NCI-H1048 (cell line): ENCODE measurements at places on chromosomes 1 and 21.

- peak; percentile 53 for DNase-seq
Measured at GRCh38 chr1:29793101-29793546, 556.8 kb downstream of the PTPRU start.

GRCh38 chr1:234776256-234776875 lies 166.4 kb upstream of the IRF2BP2 start:
- no peak for DNase-seq

DNA sequence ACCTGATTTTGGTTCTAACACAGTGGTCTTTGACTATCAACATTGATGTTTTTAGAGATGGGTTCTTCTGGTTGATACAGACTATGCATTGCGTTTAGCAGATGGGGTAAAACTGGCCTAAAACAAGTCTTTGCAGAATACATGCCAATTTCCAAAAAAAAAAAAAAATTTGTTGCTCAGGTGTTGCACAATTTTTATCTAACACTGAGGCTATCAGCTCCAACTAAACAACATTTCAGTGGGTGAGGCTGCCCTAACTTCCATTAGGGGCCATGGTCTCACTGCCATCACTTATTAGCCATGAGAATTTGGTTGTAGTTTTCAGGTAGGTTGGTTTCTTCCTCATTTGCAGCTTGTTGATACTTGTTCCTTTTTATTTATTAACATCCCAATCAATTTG lies 14.0 kb downstream of the AGMAT start:
- no peak for DNase-seq

DNA sequence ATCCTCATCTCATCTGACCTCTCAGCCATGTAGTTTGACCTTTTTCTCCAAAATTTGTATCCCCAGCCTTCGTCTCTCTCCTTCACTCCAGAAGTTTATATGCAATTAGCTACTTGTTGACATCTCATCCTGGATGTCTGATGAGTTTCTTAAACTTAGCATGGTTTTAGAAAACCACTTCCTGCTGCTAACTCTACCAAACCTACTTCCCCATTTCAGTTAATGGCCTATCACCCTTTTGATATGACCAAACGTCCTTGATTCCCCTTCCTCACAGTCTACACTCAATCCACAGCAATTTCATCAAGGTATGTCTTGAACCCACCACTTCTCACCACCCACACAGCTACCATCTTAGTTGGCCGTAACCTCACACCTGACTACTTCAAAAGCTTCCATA lies 121.9 kb downstream of the LRRC40 start:
- DNase-seq: no peak

DNA sequence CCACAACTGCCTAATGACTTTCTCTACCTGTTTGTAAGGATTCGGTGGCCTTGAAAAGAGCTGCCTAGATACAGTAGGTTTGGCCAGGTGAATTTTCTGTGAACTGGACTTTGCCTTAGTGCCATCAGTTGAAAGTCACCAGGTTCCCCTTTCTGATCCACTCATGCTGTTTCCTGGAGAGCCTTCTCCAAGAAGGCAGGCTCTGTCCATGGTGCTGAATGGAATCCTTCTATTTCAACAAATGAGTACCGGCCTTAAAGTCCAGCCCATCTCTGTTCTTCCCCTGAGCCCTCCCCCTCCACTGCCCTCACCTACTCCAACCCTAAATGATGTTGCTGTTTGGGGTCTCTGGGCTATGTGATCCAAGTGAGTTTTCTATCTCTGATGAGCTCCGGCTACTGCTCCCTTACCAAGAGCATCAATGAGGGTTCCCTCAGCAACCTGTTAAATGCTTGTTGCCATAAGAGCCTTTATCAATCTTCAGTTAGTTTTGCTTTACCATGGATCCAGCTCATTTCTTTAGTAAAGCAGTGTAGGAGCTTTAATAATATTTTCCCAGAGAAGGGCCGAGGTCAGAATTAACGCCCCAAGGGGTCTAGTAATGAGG lies 500.4 kb downstream of the PTPRU start:
- no peak for DNase-seq

- no peak for DNase-seq
Measured at GRCh38 chr1:194331758-194332157, 1145.3 kb upstream of the B3GALT2 start.

- no peak for DNase-seq
Measured at GRCh38 chr1:248798791-248799190, 26.9 kb downstream of the SH3BP5L start.

DNA sequence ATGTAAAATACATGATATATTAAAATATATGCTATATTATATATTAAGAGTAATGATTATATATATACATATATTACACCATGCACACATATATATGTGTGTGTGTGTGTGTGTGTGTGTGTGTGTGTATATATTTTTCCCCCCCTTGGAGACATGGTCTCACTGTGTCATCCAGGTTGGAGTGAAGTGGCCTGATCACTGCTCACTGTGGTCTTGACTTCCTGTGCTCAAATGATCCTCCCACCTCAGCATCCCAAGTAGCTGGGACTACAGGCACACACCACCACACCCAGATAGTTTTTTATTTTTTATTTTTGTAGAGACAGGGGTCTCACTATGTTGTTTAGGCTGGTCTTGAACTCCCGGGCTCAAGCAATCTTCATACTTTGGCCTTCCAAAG lies 54.4 kb upstream of the RBM34 start:
- DNase-seq: no peak

- DNase-seq: no peak
Measured at GRCh38 chr1:192053531-192053971, 104.7 kb upstream of the RGS18 start.

DNA sequence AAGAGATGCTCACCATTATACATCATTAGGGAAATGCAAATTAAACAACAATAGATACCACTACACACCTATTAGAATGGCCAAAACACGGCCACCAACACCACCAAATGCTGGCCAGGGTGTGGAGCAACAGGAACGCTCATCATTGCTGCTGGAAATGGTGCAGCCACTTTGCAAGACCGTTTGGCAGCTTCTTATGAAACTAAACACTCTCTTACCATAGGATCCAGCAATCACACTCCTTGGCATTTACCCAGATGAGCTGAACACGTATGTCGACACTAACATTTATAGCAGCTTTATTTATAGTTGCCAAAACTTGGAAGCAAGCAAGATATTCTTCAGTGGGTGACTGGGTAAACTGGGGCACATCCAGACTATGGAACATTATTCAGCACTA lies 28.9 kb upstream of the ADARB1 start:
- DNase-seq: no peak

DNA sequence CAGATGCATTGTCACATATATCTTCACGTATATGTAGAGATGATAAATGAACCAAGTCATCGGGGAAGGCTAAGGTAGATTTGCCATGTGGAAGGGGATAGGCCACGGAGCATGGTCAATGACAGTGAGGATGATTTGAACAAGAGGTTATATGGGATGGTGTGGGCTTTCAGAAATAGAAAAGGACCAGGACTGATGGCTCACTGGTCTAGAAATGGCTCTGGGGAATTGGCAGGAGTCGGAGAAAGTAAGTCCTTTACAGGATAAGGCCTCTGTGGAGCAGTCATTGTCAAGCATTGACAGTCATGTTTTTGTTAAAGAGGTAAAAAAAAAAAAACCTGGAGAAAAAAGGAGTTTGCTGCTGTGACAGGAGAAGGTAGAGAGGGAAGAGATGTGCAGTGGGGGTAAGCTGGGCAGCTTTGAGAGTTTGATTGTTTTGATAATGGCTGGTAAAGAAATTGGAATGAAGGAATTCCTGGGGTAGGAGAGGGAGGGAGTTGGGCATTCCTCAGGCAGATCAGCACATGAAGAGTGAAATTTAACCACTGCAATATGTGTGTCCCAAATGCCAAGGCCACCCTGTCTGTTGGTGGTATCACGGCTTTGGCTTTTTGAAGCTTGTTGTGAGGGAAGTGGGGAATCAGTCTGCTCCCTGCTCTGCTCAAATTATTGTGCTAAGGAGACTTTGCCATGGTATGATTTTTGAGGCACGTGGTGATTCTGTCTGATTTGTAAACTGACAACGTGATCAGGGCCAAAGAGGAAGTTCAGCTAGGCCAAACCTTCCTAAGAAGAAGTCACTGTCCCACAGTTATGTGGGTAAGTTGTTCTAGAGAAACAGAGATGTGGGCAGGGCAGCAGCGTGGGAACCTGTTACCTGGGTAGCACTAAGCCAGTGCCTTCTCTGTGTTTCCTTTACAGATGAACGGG lies 26.0 kb downstream of the MACF1 start:
- DNase-seq: no peak

GRCh38 chr1:192225703-192226102 lies 67.4 kb downstream of the RGS18 start:
- DNase-seq: no peak

DNA sequence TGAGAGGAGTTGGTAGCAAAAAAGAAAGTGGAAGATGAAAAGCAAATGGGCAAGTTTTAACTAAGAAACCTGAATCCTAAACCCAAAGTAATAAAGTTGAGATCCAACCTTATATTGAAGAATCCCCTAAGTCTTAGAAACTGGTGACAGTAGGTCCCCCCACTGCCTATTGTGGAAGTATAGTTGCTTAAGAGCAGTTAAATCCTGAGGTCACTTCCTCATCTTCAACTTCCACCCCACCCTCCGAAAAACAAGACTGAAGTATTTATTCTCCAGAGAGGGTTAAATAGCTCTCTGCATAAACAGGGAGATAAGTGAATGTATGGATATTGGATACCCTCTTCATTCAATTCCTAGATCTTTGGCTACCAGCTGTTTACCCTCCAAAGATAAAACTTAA lies 3.3 kb upstream of the DSTYK start:
- no peak for DNase-seq

DNA sequence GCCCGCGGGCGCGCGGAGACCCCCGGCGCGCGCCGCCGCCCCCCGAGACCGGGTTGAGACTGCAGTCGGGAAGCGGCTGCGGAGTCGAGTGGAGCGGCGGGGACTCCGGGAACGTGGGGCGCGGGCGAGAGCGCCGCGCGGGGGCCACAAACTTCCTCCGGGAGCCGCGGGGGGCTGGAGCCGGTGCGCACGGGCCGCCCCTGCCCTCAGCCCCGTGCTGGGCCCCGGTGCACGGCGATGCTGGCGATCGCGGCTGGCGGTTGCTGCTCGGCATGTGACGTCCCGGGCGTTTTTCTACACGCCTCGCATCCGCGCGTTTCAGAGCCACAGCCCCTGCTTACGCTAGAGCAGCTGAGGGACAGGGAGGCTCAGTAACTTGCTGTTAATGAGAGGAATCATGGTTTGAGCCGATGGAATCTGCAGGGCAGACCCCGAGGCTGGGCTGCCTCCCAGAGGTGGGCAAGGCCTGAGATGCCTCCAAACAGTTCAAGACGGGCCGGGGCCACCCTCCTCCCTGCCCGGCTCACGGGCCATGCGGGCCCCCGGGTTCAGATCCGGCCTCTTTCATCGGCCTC lies 520 bp downstream of the TMEM201 start:
- DNase-seq: no peak

DNA sequence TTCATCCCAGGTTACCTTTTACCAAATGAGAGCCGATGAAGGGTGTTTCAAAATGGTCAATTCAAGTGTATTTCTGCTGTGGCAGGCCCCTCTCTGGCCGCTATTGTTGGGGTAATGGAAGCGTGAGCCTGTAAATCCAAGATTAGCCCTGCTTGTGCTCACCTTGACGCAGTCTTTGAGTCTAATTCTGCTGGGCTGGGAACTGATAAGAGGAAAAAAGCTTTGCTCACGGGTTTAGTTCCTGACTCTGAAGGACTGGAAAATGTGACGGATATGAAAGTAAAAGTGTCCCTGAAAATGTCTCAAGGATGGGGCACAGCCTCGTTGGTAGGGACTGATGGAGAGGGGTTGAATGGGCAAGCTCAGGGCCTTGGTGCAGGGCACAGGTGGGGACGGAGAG lies 125.9 kb upstream of the GALNT2 start:
- no peak for DNase-seq

GRCh38 chr1:150076066-150076465 lies 8.5 kb downstream of the VPS45 start:
- no peak for DNase-seq

DNA sequence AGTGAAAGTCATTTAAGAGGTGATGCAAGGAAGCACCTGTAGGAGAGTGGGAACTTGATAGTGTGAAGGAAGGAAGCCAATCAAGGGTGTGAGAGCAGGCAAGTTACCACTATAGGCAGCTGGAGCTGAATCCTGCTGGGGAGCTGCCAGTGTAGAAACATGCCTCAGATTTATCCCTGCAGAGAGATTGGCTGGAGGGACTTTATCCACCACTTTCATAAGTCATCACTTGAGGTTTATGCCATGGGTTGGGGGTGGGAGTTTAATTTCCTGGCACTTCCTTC lies 443.6 kb downstream of the PLPP3 start:
- no peak for DNase-seq

GRCh38 chr21:41170442-41170841 lies 2.5 kb downstream of the BACE2 start:
- no peak for DNase-seq

- DNase-seq: no peak
Measured at GRCh38 chr1:170620164-170620563, 43.8 kb upstream of the PRRX1 start.

- no peak for DNase-seq
Measured at GRCh38 chr1:41341365-41341683, 19.9 kb upstream of the FOXO6 start.

GRCh38 chr1:84434801-84435549 lies 36.7 kb downstream of the DNASE2B start:
- DNase-seq: no peak

DNA sequence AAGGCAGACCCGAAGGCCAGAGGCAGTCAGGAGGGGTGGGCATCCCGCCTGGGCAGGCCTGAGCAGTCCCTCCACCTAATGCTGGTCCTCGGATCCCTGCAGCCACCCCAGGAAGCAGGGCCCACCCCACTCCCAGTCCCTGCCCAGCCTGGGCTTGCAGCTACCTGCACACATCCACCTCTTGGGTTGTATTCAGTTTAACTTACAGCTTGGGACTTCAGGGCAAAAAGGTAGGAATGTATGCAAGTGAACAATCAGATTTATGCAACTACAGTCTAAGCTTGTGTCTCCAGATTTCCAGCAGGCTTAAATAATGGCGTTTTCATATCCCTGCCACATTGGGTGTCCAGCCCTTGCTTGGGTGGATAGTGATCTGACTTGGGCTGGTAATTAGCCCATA lies 17.4 kb downstream of the LDLRAP1 start:
- no peak for DNase-seq

GRCh38 chr1:224621813-224622682 lies 5.9 kb downstream of the CNIH3 start:
- no peak for DNase-seq

- DNase-seq: no peak
Measured at GRCh38 chr1:115251856-115252255, 86.2 kb downstream of the NGF start.

GRCh38 chr1:165162671-165163241 lies 193.8 kb downstream of the LMX1A start:
- DNase-seq: no peak

GRCh38 chr1:212495766-212496494 lies 63.2 kb downstream of the NENF start:
- no peak for DNase-seq

- no peak for DNase-seq
Measured at GRCh38 chr1:152110365-152110859, 4.8 kb downstream of the TCHH start.
